ENCODE measurements at places on chromosomes 3 and 15. TPM values are rescaled to one million over a fixed set of nuclear protein-coding genes. Genes with fewer than 3 reads are reported as not detected.

GRCh38 chr3:157858821-157859220 is 247.4 kb downstream of the SHOX2 start:
- no peak for DNase-seq

NGRN gene
- total RNA-seq, result 110 TPM

IGSF11 gene
- 2.2 TPM for total RNA-seq

DNA sequence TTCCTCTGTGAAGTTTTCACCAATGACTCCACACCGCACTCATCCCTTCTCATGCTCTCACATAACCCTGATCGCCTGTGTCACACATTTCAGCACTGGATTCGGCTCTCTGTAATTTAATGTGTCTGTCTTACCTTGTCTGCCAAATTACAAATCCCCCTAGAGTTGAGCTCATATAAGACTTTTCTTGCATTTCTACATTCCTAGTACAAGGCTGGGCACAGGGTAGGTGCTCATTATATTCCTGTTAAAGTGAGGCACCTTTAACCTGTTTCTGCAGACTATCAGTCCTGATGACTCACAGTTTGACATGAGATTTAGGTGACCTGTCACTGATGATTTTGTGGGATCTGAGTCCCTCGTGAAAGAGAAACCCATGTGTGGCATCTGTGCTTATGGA is 22.6 kb downstream of the TGM5 start:
- DNase-seq, result no peak

CPEB1 gene
- total RNA-seq, result 0.60 TPM

All from progenitor cell of endocrine pancreas (in vitro differentiated cells).